A549 treated with GW870086 at 1 μM for 4 hours (cell line): ENCODE measurements at places on chromosomes 5 and 9. TPM values are rescaled to one million over a fixed set of nuclear protein-coding genes. Genes with fewer than 3 reads are reported as not detected.

CDH18 gene
- total RNA-seq = not detected in 5 replicates

GZMA gene
- total RNA-seq = not detected in 5 replicates

ZNF782 gene
- 1.7 to 2.4 TPM (median 2.0 TPM) in 5 replicates for total RNA-seq

CDH6 gene
- total RNA-seq = 0.10 to 0.22 TPM (median 0.16 TPM) in 4 of 5 replicates, not detected in the other

LCP2 gene
- 0.08 TPM in 1 of 5 replicates, not detected in the others for total RNA-seq

QRFP gene
- not detected in 5 replicates for total RNA-seq

CER1 gene
- not detected in 5 replicates for total RNA-seq

MSMP gene
- 0.32 TPM in 1 of 5 replicates, not detected in the others for total RNA-seq

IFNW1 gene
- total RNA-seq = not detected in 5 replicates

KLF9 gene
- total RNA-seq = 1.8 to 3.2 TPM (median 2.8 TPM) in 5 replicates

SLC6A7 gene
- 0.03 to 0.05 TPM in 2 of 5 replicates, not detected in the others for total RNA-seq

SNCAIP gene
- total RNA-seq = not detected in 5 replicates

ZNF454 gene
- not detected in 5 replicates for total RNA-seq

OTP gene
- 0.06 to 0.13 TPM (median 0.09 TPM) in 4 of 5 replicates, not detected in the other for total RNA-seq

CNTNAP3B gene
- total RNA-seq = 13.6 to 18.3 TPM (median 16.5 TPM) in 5 replicates

ST6GALNAC4 gene
- 13.8 to 20.6 TPM (median 18.1 TPM) in 5 replicates for total RNA-seq

MAMDC2 gene
- 0.19 to 0.32 TPM (median 0.23 TPM) in 5 replicates for total RNA-seq

PHF24 gene
- 0.07 to 0.29 TPM (median 0.16 TPM) in 5 replicates for total RNA-seq
